ENCODE measurements at places on chromosomes 7 and 10. TPM values are rescaled to one million over a fixed set of nuclear protein-coding genes. Genes with fewer than 3 reads are reported as not detected.

The NPC1L1 gene
- total RNA-seq, result not detected

The CREB5 gene
- 10.5 TPM for total RNA-seq

DNA sequence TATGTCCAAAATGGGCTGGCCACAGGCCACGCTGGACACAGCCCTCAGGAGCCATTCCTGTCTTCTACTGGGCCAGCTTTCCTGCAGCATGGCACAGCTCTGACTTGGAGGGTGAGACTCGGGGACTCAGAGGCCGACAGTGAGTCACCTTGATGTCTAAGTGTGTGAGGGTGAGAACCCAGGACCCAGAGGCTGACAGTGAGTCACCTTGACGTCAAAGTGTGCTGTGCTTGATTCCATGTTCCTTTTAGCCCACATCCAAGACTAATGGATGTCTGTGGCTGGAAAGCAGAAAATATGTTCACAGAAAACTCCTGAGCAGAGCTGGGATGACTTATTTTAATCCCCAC is 6.0 kb upstream of the FAM170B start:
- DNase-seq, result peak; percentile 97

GRCh38 chr10:21417172-21417712 is 108.2 kb downstream of the SKIDA1 start:
- no peak for DNase-seq

The GCK gene
- total RNA-seq, result not detected

GRCh38 chr10:122877264-122877663 is 2.1 kb downstream of the FAM24B start:
- DNase-seq, result no peak
